HCEC 1CT (cell line): ENCODE measurements at places on chromosomes 11 and 22.

GRCh38 chr11:34865261-34865660 is 50.9 kb downstream of the APIP start:
- no peak for DNase-seq

GRCh38 chr11:95341221-95341620 is 110.2 kb upstream of the SESN3 start:
- DNase-seq = peak; percentile 42

DNA sequence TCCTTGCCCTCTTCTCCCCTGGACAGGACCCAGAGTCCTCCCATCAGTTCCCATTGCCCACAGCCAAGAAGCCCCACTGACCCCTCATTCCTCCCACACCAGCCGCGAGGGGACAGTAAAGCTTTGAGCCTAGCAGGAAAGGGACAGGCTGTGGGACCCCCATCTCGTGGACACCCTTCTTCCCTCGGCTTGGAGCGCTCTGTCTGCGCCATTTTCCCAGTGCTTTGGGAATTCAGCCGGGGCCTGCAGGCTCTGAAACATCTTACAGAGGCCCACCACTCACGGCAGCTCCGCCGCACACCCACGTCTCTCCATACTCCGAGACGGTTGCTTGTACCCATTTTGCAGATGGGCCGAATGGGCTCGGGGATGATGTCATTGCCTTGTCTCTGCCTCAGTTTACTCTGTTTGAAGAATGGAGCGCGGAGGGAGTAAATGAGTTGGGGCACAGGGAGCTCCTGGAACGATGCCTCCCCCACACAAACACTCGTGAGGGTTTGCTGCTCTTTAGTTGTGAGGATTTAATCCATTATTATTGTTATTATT is 447.7 kb downstream of the TBC1D22A start:
- no peak for DNase-seq

DNA sequence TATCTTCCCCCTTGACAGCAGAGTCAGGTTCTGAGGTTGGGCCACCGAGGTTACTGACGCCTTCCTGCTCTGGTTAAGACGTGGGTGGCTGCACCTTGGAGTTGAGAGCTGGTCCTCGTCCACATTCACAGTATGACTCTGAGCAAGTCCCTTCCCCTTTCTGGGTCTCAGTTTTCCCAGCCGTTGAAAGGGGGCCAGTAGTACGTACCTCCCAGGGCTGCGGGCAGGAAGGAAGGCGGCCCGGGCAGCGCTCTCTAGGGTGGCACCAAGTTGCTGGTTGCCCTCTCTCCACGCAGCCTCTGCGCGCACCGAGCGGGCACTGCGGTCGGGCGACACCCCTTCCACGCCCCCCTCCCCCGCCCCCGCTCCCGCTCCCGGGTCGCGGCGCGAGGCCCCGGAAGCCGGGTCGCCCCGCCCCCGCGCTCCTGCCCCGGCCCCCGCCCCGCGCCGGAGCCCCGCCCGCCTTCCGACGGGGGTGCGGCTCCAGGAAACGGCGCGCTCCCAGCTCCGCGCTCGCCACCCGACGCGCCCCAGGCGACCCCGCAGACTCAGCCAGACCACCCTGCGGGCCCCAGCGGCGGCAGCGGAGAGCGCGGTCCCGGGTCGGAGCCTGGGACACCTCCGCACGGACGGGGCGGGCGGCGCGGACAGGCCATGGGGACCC is at the start of gene EHBP1L1:
Gene EHBP1L1, plus strand, starts transcription at position 486 of the 664 bp plus-strand sequence. CDS start 250 bp downstream, outside the sequence.
- DNase-seq = peak; percentile 32

DNA sequence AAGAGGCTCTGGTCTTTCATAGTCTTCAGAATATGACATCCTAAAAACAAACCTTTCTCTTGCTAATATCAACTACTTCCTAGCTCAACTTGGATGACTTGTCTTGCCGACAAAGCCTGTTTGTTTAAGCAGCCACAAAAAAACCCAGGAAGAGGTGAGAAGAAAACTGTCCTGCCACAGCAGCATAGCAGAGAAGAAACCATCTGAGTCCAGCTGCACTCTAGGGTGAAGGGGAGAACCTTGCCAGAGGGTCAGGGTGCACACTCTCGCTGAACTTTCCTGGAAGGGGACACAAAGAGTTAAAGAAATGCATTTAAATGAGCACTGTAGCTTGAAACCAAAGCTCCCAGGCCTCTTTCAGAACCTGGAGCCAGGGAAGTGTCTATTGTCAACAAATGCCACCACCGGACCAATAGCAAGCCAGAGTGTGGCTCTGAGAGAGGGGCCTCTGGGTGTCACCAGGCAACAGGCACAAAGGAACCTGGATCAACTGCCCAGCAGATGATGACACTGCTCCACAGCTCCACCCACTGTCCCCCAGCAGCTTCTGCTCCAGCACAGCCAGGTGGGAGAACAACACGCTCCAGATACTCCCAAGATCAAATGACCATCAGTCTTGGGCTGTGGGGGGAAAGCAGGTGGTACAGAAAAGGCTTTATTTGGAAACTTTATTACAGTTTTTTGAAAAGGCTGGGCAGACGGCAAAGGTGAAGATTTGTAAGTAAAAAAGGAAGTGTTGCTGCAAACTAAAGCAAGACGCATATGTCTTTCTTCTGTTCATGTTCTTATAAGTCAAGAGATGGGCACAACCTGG is 105.7 kb downstream of the RASSF10 start:
- DNase-seq = no peak

DNA sequence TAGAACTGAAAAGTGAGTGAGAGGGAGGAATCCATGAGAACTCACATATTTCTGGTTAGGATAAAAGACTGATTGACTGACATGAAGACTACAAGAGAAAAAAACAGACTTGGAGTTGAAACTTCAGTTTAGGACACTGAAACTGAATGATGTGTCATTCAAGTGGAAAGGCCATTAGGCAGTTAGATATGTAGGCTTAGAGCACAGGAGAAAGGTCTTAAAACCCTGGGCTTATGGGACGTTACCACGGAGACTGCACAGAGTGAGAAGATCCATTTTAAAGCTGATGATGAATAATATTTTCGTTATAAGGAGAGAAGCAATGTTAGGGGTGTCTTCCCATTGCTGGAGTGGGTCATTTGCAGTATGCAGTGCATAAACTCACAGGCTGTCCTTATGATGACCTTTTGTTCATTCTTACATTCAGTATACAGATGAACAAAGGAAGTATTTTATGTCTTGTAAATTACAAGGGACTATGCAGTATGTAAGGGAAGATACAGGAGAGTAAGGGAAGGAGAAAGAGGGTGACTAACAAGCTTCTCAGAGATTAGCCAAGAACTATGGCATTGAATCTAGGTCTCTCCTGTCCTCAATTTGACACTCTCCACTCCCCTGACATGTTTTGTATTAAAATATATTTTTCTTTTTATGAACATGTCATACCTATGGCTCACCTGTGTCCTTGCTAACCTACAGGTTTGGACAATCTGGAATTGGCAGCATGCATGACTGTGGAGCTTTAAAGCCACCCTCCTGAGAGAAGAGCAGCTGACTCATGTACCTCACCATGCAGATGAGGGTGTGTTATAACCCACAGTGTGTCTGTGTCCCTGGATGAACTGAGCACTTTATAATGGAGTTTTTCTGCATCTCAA is 63.7 kb downstream of the MAML2 start:
- peak; percentile 71 for DNase-seq

DNA sequence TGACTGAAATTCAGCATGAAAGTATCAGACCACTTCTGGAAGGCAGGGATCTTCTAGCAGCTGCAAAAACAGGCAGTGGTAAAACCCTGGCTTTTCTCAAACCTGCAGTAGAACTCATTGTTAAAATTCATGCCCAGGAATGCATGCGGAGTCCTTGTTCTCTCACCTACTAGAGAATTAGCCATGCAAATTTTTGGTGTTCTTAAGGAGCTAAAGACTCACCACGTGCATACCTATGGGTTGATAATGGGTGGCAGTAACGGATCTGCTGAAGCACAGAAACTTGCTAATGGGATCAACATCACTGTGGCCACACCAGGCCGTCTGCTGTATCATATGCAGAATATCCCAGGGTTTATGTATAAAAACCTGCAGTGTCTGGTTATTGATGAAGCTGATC is 19.1 kb downstream of the ZBTB44 start:
- no peak for DNase-seq

- no peak for DNase-seq
Observed at GRCh38 chr11:5071799-5072198, 2.4 kb downstream of the OR52E1 start.

GRCh38 chr11:132595246-132595645 is 937.1 kb downstream of the OPCML start:
- DNase-seq = no peak

DNA sequence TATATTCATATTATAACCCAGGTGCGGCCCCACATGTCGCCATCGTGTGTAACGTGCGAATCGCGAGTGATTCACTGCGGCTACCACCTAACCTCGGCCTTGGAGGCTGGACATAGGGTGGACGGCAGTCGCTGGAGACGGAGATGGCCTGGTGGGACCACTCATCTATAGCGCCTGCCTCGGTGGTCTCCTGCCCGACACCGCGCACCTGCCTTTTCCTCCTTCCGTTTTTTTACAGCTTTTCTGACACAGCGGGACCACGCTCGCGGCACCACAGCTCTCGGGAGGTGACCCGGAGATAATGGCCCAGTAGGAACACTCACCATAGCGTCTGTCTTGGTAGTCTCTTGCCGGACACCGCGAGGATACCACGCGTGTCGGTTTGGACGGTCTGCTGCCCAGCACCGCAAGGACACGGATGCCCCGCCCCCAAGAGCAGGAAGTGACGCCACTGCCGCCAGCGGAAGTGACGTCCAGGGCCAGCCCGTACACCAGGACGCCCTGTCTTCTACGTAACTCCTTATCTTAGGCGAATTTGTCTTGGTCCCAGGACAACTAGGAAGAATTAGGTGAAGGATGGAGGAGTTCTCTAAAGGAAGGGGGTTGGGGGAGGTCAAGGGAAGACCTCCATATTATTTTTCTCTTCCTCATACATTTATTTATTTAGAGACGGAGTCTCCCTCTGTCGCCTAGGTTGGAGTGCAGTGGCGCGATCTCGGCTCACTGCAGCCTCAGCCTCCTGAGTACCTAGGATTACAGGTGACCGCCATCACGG is 6.4 kb downstream of the SNU13 start:
- DNase-seq = peak; percentile 74
